ENCODE measurements at places on chromosomes 11 and 22. TPM values are rescaled to one million over a fixed set of nuclear protein-coding genes. Genes with fewer than 3 reads are reported as not detected.

DNA sequence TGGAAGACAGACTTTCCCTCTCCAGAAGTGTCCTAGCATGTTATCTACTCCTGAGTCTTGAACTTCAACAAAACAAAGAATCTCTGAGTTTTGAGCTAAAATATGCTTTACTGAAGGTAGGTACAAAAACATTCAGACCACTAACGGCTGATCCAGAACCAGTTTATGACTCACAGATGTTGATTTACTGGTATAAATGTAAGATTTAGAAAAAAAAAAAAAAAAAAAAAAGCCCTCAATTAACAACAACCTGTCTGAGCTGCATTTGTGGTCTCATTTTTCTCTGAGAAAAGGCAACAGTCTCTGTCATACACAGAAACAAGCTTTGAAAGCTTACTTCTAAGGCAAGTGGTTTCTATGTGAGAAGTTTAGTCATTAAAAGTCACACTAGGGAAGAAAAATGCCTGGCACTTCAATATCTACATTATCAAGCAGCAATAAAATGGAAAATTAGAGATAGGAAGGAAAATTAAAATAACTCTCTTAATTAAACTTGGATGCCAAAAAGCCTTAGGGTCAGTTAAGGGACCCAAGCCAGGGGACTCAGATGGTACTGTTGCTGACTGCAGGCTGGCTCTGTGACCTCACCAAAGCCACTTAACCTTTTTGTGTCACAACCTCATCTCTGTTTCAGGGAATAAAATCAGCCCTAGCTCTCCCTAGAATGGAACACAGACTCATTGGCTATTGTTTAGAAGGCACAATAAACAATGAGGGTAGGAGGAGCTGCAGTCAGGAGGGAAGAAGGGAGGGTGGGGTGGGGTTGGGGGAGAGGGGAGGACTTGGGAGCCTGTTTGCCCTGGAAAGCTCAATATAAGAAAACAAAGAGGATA lies 61.7 kb downstream of the ETS1 start:
- no peak for DNase-seq

- no peak for DNase-seq
Measured at GRCh38 chr11:64626637-64627036, 35.6 kb downstream of the SLC22A12 start.

GRCh38 chr11:15113381-15113780 lies 1.3 kb upstream of the INSC start:
- no peak for DNase-seq

DNA sequence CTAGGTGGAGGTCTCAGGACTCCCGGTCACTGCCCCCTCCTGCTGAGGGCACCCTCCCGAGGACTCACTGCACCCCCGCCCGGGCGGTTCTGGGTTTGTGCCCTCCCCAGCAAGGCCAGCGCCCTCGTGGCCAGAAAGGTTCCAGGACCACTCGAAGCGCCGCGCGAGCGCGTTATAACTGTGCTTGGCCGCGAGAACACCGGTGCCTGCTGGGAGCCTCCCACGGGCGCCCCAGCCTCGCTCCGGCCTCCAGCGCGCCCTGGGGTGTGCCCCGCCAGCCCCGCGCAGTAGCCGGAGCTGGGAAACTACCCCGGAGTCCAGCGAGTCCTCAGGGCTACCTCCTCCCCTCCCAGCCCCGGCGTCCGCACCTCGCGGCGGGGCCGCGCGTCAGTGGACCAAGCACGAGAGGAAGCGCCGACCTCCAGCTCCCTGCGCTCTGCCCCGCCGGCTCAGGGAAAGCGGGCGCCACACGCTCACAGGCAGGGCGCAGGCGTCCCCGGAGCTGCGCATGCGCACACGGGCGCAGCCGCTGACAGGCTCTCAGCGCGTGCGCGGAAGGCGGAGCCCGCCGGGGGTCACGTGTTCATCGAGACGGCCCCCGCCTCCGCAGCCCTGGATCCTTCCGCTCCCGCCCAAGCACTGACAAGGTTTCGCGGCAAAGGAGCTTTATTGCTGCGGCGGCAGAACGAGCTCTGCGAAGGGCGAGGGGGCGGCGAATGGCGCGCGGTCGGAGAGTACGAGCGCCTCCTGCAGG lies at the start of gene SCO2:
TSS of gene SCO2 (minus strand) at position 495 of the 754 bp plus-strand sequence. CDS start 1,187 bp downstream, outside the sequence.
- no peak for DNase-seq

DNA sequence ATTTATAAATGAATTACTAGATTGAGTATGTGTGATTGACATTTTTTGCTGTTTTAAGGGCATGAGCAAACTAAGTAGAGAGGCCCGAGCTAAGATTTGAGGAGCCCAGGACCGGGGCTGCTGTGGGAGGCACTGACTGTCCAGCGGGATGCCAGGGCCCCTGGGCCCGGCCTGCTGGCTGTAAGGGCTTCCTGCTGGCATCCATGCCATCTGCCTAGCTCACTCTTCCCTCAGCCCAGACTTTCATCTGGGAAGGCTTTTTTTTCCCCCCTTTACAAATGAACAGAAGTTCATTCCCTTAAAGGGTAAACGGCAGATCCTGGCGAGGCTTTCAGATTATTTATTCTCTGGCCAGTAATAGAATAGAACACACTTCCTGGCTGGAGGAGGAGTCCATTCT lies 16.0 kb upstream of the TP53I11 start:
- no peak for DNase-seq

GRCh38 chr11:68659158-68659921 lies 25.0 kb upstream of the GAL start:
- no peak for DNase-seq

DNA sequence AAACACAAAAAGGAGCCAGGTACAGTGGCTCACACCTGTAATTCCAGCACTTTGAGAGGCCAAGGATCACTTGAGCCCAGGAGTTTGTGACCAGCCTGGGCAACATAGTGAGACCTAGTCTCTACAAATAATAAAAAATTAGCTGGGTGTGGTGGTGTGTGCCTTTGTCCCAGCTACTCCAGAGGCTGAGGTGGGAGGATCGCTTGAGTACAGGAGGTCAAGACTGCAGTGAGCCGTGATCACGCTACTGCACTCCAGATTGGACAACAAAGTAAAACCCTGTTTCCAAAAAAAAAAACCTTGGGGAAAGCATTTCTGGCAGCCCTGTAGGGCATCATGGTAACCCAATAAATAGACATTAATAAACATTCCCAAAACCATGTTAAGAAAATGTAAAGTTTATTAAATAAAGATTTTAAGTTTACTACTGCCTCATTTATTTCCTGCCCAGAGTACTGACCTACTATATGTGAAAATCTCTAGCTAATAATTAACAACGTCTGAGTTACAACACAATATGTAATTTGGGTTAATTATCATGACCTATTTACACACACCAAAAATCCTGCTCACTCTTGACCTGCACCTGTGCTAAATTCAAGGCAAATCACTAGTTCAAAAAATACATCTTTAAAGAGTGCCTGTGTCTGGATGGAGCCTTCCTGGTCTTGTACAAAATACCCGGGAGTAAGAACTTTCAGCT lies 8.4 kb downstream of the EEF1G start:
- no peak for DNase-seq

DNA sequence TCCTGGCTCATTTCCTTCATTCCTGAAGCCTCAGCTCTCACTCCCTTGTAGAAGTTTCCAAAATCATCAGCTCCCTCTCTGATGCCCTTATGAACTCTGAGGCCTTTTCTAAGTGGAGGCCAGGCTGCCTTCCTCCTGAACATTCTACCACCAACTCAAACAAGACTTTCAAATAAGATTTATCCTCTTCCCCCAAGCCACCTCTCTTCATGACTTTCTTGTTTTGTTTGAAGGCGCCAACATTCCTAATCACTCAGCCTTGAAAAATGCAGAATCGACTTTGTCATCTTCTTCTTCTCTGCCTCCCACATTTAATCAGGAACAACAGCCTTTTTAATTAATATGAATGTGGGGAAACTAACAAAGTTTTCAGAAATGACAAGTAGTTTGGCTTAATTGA lies 927.9 kb downstream of the OPCML start:
- DNase-seq = no peak

DNA sequence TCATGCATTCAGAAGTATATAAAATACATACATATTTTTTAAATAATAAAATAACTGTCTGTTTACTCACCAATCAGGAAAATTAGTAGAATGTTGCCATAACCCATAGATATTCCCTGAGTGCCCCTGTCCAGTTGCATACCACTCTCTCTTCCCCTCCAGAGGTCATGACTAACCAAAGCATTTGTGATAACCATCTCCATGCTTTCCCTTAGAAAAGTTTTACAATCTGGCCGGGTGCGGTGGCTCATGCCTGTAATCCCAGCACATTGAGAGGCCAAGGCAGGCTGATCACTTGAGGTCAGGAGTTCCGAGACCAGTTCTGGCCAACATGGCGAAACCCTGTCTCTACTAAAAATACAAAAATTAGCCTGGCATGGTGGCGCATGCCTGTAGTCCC lies 33.2 kb upstream of the LDHA start:
- DNase-seq = no peak

- no peak for DNase-seq
Measured at GRCh38 chr22:50267591-50268390, 2.4 kb downstream of the MAPK11 start.

- DNase-seq = no peak
Measured at GRCh38 chr11:133608496-133608895, 76.2 kb upstream of the OPCML start.

- DNase-seq = no peak
Measured at GRCh38 chr22:29846290-29846689, 8.2 kb upstream of the ASCC2 start.

Gene LARGE1
- total RNA-seq = 29.5 TPM

Gene C11orf52
- total RNA-seq = 1.5 TPM

Gene OR10D3
- not detected for total RNA-seq

Gene RNF214
- total RNA-seq = 10.8 TPM

Gene SCGB1A1
- total RNA-seq = not detected

All from vagina (tissue), 2 donors.